Stimulated activated CD8-positive, alpha-beta memory T cell treated with anti-CD3 and anti-CD28 coated beads, Interleukin-7, amount 100 ng/mL, for 1 hour (primary cell): ENCODE measurements at places on chromosomes 6 and 20.

GRCh38 chr6:169391473-169392071, 137.9 kb upstream of the THBS2 start:
- DNase-seq = no peak

DNA sequence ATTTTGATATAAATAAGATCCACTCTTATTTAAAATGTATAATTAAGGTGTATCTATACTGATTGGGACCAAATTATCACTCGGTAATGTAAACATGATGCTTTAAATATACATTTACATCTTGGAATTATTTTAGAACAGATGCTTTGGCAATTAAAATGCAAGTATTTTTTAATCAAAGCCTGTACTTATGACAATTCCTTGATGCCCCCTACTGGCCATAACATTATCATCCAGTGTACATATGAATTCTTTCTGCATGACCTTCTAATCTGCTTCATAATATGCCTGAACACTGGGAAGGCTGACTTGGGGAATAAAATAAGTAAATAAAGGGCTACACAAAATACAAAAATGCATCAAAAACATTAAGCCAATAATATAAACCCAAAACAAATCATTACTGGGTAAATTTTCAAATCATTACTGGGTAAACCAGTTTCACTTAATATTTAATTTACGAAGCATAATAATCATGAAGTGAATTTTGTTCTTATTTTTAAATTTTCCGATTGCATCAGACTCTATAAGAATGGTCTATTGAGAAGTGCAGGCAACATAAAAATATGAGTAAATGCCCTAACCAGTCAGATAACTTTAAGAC, 65.1 kb downstream of the CGA start:
- DNase-seq = no peak

DNA sequence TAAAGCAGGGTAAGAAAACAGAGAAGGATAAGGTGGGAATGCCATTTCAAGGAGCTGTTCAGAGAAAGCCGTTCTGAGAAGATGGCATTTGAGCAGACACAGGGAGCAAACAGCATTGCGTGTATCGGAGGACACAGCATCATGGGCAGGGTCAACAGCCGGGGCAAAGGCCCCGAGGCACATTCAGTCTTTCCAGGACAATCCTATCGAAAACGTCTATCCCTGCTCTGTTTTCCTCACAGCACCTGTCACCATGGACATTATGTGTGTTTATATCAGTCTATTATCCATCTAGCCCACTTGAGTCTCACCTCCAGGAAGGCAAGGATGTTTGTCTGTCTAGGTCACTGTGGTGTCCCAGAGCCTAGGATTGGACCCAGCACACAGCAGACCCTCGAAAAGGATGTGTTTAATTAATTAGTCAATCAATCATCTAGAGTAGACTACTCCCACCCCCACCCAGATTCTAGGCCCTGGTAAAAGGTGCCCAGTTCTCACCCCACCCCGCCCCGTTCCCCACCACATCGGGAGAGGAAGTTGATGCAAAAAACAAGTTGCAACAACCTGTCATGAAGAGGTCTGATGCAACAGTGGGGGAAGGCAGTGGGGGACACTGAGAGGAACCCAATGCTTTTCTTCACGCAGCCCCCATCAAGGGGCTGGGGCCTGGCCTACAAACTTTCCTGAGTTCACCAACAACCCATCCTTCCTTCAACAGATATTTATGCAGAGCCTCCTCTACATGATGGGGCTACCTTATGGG, 66.6 kb downstream of the PREX1 start:
- no peak for DNase-seq

GRCh38 chr6:36978421-36979346, 7.3 kb downstream of the MTCH1 start:
- no peak for DNase-seq

DNA sequence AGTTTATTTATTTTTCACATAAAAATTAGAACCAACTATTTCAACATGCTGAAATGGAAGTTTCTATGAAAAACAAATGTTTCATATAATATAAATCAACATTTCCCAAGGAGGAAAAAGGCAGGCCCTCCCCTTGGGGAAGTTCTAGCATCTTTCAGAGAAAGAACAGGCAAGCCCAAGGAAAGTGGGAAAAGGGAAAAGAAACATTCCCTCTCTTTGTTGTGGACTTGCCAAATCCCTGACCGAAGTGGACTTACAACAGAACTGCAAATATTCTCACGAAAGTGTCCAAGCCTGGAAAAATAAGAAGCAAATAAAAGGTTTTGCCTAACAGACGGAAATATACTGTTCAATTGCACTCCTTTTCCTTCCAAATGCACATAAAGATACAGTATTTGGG, 214.4 kb downstream of the ATXN1 start:
- DNase-seq = no peak

DNA sequence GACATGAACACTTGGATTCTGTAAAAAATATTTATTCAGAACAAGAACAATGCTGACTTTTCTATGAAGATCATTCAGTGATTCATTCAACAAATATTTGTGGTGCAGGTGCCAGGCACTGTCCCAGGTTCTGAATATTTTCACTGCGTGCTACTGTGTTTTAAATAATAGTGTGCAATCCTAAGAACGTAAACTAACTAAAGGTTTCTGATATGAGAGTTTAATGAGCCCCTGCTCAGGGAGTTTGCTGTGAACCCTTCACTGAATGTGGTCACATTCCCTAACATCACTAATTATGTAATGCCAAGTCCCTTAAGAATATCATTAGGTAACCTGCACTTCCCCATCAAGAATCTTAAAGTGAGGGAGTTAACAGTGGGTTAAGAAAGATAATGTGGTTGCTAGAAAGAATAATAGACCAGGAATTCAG, 1.7 kb upstream of the TMEM170B start:
- no peak for DNase-seq

GRCh38 chr20:1700990-1701389, 43.4 kb upstream of the SIRPG start:
- no peak for DNase-seq

GRCh38 chr20:12847872-12848271, 160.9 kb upstream of the SPTLC3 start:
- DNase-seq = no peak

DNA sequence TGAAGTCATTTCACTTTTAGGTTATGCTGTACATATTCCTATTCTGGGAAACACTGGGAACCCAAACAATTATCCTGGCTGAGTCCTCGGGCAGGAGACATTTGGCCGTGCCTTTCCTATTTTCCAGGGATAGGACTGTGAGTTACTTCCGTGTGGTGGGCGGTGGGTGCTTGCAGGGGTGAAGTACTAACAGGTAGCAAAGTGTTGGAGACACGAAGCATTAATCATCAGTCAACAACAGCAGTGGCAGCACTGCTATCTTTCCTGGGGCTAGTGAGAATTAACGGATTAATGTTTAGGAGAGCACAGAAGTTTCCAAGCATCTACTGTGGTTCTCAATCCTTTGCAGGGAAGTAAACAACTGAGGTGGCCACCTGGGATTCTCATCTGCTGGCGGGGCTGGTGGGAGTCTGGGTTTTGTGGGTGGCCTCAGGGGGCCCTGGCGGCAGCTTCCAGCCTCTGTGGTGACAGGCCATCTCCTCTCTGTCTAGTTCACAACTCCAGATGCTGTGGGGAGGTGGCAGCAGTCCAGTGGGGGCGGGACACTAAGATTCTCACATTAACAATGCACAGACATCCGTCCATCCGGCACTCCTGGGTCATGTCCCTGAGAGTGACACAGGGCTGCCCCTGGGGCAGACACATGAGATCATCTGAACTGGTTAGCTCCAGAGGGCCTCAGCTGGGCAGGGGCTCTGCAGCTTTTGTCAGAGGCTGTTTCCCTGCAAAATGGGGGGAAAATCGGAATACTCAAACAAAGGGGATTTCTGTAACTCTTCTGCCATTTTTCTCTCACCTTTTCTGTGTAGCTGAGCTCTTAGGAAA, 90.9 kb downstream of the GJA10 start:
- no peak for DNase-seq

DNA sequence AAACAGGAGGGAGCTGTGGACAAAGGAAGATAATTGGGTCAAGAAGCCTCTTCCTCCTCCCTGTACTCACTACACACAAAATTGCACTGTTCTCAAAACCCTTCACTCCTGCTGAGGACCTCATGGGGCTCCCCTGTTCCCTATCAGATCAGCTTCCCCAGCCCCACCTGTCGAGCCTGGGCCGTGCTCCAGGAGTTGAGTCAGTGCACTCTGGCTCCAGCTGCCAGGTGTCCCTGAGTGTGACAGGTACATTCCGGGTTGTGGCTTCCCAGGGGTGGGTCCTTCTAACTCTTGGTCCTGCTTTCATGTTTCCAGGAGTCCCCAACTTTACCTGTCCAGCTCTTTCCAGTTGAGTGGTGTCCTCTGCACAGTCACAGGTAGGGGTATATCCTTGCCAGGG, 8.4 kb downstream of the RAB5IF start:
- DNase-seq = no peak

GRCh38 chr6:170355661-170356060, 49.1 kb downstream of the FAM120B start:
- DNase-seq = no peak

DNA sequence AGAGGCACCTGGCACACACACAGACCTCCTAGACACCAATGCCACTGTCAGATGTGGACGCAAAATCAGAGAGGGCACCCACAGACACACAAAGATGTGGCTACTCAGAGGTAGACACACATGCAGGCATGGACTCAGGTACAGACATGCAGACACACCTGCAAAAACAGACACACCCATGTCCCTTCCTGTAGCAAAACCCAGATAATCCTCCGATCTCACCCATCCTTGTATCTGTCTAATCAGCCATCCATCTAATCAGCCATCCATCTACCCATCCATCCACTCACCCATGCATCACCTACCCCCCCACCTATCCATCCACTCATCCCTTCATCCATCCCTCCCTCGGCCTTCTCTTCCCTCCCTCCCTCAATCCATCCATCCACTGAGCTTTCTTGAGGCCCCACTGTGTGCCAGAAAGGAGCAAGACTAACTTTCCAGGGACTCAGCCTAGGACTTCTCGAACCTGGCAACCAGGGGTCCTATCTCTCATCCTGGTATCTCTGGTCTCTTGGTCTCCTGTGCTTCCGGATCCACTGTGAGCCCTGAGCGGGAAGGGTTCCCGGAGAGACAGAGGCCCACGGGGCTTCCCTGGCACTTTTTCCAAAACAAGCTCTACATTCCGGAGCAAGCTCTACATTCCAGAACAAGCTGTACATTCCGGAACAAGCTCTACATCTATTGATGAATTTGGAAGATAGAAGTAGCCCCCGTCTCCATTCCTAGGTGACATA, 1.1 kb upstream of the TGM2 start:
- DNase-seq = no peak
